Right atrium auricular region (tissue), 2 donors: ENCODE measurements at places on chromosomes 7 and 10. TPM values are rescaled to one million over a fixed set of nuclear protein-coding genes. Genes with fewer than 3 reads are reported as not detected.

DNA sequence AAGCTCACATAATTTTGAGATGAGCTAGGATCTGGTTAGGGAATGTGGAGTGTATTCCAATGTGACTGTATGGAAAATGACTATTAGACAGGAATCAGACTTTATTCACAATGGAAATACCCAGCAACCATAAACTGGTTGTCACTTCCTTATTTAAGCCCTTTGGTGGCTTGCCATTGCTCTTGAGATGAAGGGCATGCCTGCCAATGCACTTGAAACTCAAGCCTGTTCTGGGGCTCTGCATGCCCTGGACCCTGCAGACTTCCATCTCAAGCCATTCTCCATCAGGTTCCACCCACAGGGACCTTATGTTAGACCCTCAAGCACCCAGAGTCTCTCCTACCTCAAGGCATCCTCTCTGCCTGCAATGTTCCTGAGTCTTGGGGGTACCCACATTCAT is 145.5 kb downstream of the MPP7 start:
- DNase-seq: no peak

DNA sequence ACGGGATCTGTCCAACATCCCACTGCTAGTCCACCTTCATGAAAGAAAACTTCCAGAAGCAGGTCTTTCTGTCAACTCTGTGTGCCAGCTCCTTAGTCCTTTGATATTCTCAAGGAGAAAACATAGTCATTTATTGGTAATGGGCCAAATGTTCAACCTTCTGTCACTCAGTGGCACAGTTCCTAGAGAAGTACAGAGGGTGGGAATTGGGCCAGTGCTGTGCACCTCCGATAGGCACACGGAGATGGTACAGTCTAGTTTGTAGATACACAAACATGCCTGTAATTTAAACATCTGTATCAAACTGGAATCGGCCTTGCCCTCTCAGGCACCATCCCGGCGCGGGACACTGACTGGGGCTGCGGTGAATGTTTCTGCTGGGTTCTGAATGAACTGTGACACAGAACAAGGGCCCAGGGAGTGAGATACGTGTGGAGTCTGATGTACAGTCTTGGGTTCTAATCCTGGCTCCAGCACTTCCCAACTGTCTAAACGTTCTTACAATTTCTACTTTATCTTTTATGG is 213.9 kb upstream of the SHH start:
- DNase-seq: peak; percentile 38

DNA sequence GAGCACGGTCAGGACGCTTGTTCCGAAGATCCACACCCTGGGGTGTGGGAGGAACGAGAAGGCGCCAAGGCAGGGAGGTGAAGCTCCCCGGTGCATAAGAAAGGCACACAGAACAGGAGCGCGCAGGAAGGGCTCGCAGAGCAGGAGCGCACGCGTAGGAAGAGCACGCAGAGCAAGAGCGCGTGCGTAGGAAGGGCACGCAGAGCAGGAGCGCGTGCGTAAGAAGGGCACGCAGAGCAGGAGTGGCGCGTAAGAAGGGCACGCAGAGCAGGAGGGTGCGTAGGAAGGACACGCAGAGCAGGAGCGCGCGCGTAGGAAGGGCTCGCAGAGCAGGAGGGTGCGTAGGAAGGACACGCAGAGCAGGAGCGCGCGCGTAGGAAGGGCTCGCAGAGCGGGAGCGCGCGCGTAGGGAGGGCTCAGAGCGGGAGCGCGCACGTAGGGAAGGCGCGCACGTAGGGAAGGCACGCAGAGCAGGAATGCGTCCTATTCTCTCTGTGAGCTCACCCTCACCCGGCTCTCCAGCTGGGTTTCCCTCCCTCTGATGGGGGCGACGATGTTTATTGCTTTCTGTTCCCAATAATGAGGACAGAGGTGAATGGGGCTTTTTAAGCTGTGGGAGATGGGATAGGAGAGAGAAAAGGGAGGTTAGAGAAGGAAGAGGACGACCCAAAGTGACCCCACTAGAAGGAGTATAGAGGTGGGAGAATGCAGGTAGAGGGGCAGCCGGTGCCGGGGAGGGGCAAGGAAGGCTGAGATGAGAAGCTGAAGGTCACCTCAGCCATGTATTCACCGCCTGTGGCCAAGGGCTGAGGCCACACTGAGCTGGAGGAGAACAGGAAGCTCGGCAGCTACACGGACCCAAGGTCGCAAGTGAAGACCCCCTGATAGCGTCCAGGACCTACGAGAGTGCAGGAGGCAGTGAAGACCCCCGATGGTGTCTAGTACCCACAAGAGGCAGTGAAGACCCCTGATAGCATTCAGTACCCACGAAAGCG is 423.2 kb downstream of the PTPRN2 start:
- no peak for DNase-seq

DNA sequence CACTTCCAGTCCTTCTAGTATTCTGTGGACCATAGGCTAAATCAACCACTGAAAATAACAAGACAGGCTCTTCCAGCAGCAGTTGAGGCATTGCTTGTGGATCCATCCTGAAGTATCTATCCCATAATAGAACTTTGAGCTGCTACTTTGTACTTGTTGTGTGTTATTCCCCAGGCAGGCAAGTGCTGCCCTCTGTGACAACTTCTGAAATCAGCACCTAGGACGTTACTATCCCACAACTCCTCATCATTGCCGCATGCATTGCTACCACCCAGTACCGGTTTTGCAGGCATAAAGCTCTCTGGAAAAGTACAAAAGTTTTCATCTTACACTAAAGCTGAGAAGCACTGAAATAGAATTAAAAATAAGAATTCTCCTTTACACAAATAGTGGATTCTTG is 145.3 kb downstream of the HTR7 start:
- DNase-seq: no peak

- DNase-seq: no peak
Observed at GRCh38 chr7:91293840-91294239, 29.6 kb downstream of the FZD1 start.

The SUN3 gene
- not detected for total RNA-seq

DNA sequence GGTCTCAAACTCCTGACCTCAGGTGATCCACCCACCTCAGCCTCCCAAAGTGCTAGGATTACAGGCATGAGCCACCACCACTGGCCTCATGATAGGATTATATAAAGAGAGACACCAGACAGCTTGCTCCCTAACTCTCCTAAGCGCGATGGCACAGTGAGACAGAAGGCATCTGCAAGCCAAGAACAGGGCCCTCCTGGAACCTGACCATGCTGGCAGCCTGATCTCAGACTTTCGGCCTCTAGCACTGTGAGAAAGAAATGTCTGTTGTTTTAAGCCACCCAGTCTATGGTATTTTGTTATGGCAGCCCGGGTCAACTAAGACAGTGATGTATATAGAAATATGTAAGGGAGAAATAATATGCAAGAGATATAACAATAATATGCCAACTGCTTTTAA is 51.2 kb downstream of the SRPK2 start:
- no peak for DNase-seq

DNA sequence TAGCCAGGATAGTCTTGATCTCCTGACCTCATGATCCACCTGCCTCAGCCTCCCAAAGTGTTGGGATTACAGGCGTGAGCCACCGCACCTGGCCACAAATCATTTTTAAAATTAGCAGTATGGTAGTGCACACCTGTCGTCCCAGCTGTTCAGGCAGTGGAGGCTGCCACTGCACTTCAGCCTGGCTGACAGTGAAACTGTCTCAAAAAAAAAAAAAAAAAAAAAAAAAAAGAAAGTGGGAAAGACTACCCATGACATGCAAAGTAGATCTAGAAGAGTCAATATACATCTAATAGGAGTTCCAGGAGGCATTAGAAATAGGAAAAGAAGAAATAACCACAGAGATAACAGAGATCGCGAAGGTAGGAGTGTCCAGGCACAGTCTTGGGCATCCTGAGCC is 3.2 kb downstream of the CSGALNACT2 start:
- no peak for DNase-seq

The OPN1SW gene
- not detected for total RNA-seq

The AGBL3 gene
- 1.9 TPM for total RNA-seq

The CFAP43 gene
- total RNA-seq: not detected

GRCh38 chr7:127346575-127347256 is 45.8 kb downstream of the ZNF800 start:
- DNase-seq: no peak

DNA sequence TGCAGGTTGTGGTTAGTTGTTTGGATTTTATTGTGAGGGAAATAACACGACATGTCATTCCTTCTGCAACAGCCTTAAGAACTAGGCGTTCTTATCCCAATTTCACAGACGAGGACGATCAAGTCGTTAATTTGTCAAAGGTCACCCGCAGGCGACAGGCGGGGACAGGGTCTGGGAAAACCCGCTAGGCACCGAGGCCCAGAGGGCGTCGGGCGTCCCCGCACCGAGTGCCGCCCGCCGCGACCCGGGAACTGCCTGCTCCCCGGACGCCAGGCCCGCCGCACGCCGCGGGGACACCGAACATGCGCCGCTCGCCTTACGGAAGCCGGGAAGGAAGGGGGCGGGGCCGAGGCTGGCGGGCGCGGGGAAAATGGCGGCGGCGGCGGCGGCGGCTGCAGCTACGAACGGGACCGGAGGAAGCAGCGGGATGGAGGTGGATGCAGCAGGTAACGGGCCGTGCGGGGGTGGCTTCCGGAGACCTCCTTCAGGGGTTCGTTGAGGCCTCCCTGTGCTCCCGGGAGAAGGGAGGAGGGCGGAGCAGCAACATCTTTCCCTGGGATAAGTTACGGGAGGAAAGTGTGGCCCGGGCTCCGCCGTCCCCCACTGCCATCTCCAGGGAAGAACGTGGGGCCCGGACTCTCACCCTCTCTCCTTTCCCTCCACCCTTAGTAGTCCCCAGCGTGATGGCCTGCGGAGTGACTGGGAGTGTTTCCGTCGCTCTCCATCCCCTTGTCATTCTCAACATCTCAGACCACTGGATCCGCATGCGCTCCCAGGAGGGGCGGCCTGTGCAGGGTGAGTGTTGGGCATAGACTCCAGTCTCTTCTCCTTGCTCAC is at the start of gene COPS6:
TSS of gene COPS6 (plus strand) at position 349 of the 837 bp plus-strand sequence. CDS start at position 371, 22 bp downstream.
- peak; percentile 78 for DNase-seq

DNA sequence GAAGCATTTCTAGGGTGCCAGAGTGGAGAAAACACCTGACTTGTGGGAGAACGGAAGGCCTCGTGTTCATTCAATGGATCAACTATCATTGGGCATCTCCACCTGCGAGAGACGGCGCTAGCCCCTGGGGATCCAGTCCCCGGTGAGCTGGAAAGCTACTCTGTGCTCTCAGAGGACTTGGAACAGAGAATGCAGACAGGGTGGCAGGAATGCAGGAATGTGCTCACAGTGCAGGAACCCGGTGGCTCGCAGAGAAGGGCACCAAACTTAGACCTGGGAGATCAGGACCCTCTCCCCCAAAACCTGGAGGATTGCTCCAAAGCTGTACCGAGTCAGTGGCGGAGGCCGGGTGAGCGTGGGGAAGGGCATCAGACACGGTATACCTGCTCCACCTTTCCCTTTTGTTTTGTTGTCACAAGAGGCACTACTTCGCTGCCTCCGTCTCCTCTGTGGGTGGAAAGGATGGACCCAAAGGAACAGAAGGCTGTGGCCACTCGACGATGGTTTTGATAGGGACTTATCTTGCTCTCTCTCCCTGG is 569.0 kb upstream of the C7orf33 start:
- no peak for DNase-seq

- DNase-seq: peak; percentile 83
Observed at GRCh38 chr10:114632869-114633715, 25.0 kb downstream of the ABLIM1 start.

GRCh38 chr7:158327571-158328180 is 259.9 kb downstream of the PTPRN2 start:
- DNase-seq: peak; percentile 43

GRCh38 chr10:120981601-120982391 is 130.6 kb downstream of the WDR11 start:
- DNase-seq: no peak

DNA sequence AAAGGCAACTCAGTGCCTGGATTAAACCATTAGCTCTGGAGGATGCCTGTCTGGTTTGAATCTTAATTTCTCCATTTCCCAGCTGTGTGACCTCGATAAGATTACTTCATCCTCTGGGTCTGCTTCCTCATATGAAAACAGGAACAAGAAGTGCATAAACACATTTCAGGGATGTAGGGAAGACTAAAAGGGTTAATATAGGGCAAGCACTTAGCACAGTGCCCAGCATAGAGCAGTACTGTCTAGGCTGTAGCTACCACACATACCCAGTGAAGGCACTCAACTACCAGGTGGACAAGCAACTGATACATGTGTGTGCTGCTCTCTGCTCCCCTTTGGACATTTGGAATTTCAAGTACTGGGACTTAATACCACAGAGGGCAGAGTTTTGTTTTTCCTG is 85.4 kb downstream of the KCNMA1 start:
- DNase-seq: no peak

- DNase-seq: no peak
Observed at GRCh38 chr7:80635533-80635932, 2.9 kb upstream of the CD36 start.

- DNase-seq: no peak
Observed at GRCh38 chr7:73463966-73464365, 30.4 kb downstream of the FZD9 start.

DNA sequence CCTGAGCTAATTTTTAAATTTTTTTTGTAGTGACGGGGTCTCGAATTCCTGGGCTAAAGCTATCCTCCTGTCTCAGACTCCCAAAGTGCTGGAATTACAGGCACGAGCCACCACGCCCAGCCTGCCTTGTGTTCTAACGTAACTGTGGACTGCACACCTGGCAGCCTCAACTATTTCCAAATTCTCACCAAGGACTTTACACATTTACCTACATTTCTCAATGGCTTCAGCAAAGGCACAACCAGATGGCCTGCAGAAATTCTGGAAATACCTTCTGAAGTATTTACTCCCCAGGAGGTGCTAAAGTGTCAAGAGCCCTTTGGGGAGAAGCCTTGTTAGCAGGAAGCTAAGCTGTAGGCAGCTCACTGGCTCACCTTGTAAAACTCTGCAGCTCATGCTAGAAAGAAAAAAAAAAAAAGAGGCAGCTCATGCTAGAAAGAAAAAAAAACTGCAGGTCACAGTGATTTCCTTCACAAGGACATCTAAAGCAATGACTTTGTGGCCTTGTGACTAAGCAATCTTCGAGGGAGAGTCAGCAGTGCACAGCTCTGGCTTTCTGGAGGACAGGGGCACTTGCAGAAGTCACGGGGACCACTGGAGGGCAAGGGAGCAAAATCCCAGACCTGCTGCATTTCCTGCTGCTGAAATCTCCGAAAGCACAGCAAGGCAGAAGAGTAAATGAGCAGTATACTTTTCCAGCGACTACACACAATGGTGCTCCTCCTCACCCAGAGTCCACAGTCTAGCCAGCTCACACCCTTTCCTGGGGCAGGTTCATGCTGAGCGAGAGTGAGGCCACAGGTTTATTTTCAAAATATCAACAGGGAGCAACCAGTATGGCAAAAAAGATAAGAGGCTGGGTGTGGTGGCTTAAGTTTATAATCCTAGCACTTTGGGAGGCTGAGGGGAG is 40.4 kb downstream of the BAIAP2L1 start:
- no peak for DNase-seq

The MEPCE gene
- total RNA-seq: 21.9 TPM

DNA sequence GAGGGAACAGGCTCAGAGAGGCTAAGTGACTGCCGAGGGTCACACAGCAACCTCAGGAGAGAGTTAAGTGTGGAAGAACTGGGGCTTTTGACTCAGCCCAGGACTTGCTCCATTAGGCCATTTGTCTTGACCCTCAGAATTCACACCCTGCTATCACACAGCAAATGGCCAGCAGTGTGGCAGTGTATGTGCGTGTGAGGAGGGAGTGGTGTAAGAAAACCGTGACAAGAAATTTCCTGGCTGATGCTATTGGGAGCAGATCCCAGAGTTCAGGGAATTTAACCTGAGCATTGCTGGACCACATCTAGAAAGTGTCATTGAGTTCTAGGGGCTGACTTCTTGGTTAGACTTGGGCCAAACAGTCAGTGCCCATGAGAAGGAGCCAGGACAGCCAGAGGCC is 18.4 kb downstream of the VWA2 start:
- no peak for DNase-seq
